NCI-H2081 (cell line): ENCODE measurements at places on chromosomes 7 and 10.

DNA sequence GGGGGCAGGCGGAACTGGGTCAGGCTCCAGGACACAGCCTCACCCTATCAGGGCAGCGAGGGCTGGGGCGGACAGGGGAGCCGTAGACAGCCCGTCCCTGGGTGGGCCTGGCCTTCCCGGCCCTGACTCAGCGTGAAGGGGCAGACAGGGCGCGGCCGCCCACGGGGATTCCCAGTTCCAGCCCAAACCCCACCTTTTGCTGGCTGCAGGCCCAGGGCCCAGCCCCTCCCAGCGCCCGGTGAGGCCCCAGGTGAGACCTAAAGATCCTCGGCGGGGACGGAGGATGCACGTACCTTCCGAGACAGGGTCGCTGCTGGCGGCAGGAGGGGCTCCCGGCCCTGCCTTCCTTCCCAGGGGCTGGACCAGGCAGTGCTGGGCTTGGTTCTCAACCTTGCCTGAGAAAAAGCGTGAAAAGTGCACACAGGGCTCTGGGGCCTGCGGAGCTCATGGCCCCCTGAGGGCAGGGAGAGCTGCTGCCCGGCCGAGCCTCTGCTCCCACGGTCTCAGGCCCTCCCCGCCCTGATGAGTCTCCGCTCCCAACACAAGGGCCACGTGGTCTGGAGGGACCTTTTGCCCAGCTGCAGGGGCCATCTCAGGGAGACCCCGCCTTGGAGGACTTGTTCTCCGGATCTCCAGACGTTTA lies 43.9 kb upstream of the DNAJB6 start:
- DNase-seq: no peak

DNA sequence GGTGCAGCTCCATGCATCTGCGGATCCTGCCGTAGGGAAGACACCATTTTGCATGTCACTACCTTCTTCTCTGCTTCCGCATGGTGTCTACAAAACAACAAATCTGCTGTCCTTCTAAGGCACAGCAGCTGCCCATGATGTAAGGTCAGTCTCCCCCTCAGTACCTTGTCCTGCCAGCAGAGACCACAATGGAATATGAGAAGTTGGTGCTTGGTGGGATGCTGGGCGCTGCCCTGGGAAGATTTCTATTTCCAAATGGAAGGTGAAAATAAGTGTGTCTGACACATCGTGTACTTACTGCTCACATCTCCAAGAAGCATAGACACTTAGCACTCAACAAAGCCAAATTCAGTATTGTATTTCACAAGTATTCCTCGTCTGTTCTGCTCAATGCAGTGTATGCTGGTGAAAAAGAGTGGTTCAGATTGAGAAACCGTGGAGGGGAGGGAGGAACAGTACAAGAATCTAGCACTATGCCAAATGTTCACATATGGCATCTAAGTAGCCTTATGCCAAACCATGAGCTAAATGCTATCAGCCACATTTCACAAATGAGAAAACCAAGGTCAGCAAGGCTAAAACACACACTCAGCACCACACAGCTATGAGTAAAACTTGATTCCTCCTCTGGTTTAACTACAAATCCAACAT lies 95.0 kb downstream of the GRB10 start:
- no peak for DNase-seq

- DNase-seq: no peak
Observed at GRCh38 chr10:65497837-65498236, 1428.0 kb upstream of the LRRTM3 start.

DNA sequence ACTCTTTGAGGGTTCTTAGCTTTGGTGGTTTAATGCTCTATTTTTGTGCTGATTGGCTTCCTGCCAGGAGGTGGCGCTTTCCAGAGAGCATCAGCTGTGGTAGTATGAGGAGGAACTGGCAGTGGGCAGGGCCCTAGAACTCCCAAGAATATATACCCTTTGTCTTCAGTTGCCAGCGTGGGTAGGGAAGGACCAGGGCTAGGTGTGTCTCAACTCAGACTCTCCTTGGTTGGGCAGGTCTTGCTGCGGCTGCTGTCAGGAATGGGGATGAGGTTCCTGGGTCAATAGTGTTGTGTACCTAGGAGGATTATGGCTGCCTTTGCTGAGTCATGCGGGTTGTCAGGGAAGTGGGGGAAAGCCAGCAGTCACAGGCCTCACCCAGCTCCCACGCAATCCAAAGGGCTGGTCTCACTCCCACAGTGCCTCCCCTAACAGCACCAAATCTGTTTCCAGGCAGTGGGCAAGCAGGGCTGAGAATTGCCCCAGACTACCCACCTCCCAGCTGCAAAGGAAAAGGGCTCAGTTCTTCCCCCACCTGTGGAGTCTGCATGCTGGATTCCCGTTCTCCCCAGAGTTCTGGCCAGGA lies 191.5 kb downstream of the PHTF2 start:
- no peak for DNase-seq

- DNase-seq: no peak
Observed at GRCh38 chr7:8991159-8991558, 557.8 kb downstream of the NXPH1 start.

GRCh38 chr10:113127901-113128283 lies 177.8 kb downstream of the TCF7L2 start:
- no peak for DNase-seq

DNA sequence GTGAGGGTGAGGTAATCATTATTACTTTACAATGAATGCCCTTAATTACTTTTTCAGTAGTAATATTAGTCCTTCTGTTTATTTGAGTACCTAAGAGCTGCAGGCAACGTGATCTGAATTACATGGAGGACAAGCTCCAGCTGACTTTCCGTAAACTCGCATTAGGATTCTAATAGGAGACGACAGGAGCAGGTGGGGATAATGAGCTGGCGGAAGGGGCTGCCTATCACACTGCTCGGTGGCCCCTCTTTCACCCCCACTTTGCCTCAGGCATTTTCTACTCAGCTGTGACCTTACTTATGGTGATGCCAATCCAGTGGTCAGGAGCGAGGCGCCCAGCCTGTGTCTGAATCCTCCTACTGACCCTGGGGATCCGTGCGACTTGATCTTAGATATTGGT lies at the start of gene C7orf33:
Gene C7orf33 (plus strand): TSS at position 296 of the 400 bp plus-strand sequence. CDS start 160 bp downstream, outside the sequence.
- no peak for DNase-seq

DNA sequence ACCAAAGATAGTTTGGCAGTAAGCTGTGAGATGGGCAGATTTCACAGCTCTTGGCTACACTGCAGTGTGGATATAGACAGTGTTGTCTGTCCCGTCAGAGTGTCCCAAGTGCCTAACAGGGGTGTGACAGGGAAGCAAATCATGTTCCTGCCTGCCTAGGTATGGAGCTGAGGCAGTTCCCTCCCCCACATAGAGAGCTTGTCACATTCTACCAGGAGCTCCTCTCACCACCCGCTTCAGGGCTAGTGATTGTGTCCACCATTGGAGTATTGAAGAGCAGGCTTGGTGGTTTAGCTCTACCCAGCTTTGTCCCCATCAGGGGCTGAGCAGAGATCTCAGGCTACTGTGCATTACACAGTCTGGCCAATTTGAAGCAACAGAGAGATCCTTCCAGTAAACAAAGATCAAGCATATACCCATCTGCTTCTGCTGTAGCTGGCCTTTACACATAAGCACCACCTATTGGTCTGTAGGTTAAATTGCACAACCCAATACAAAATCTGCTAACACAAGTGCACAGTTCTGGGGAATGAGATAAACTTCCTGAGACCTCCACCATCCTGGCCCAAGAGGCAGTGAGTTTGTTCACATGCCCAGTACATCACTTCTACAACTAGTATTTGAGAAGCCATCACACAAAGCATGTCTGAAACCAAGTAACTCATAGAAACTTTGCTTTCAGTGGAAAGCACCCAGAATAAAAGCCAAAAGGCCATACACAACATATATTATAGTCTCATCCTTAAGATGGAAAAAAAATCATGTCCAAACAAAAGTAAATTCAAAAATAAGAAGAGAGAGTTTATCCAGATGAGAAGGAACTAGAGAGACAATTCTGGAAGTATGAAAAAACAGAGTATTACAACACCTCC lies 67.3 kb downstream of the GLCCI1 start:
- peak; percentile 41 for DNase-seq

GRCh38 chr7:84629216-84629615 lies 434.6 kb upstream of the SEMA3A start:
- DNase-seq: no peak

GRCh38 chr10:122884166-122884565 lies 4.8 kb upstream of the FAM24B start:
- DNase-seq: no peak

- no peak for DNase-seq
Observed at GRCh38 chr7:70586822-70587221, 545.1 kb upstream of the GALNT17 start.
